Activated naive CD4-positive, alpha-beta T cell (primary cell): ENCODE measurements at places on chromosomes 11 and 22.

- no peak for DNase-seq
Measured at GRCh38 chr11:62446091-62446490, 27.3 kb downstream of the SCGB1A1 start.

DNA sequence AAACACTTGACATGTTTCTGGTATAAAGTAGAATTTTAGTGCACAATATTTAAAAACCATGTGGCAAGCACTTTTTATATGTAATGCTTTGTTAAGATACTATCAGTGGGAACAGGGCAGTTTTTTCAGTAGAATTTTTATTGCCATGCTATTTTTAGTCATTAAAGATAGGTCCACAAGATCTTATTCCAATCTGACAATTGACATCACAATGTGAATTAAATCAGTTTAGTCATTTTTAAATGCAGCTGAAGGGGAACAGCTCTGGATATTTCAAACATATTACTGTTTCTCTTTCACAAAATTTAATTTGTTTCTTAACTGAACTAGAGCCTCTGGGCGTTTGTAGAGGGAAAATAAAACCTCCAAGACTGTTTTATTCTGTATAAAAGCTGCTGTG lies 194.1 kb downstream of the MSANTD4 start:
- no peak for DNase-seq

DNA sequence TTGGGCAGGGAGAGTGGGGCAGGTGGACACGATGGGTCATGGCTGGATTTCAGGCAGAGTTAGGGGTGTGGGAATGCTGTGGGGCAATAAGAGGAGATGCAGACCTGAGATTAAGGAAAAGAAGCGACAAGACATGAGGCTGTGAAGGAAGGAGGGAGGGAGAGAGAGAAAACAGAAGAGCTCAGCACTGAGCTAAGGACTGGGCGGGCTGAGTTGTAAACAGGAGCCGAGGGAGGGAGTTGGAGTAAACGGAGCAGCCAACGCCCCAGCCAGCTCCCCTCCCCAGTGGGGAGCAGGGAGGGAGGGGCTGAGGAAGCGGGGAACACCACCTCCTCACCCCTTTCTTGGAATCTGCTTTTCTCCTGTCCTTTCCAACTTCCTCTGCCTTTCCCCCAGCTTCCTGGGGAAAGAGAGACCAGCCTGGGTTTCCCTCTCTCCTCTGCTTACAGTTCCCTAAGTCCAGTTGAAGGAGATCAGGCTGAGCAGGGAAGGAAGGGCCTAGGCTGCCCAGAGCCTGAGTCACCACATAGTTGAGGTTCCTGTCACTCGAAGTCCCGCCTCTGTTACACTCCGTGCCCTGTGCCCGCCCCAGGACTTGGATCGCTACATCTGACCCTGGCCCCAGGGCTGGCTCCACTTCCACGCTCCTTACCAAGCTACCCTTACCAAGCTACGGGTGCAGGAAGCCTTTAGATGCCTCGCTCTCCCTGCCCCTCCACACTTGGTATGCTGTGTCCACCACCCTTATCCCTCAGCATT lies 6.7 kb upstream of the AHNAK start:
- peak; percentile 46 for DNase-seq

- no peak for DNase-seq
Measured at GRCh38 chr22:37144180-37144554, 5.5 kb downstream of the IL2RB start.

DNA sequence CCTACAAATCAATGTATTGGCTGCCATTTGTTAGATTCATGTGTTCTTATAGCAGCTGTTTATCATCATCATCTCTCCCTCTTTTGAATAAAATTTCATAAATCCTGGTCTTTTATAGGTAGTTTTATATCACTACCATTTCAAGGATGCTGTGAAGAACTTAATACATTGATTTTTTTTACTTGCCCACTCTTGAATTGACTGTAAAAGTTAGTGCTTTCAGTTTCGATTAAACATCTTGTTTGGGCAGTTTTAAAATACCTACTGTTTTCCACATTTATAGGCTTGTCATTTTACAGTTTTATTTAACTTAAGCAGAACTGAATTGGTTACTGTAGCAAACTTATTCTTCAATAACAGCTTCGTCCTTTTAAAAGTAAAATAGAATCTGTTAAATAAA lies 59.5 kb downstream of the TTC17 start:
- DNase-seq: no peak
